ENCODE measurements at places on chromosomes 7 and 10.

- DNase-seq = no peak
These were observed 6.9 kb downstream of the WNT8B start for GRCh38 chr10:100469756-100470155.

DNA sequence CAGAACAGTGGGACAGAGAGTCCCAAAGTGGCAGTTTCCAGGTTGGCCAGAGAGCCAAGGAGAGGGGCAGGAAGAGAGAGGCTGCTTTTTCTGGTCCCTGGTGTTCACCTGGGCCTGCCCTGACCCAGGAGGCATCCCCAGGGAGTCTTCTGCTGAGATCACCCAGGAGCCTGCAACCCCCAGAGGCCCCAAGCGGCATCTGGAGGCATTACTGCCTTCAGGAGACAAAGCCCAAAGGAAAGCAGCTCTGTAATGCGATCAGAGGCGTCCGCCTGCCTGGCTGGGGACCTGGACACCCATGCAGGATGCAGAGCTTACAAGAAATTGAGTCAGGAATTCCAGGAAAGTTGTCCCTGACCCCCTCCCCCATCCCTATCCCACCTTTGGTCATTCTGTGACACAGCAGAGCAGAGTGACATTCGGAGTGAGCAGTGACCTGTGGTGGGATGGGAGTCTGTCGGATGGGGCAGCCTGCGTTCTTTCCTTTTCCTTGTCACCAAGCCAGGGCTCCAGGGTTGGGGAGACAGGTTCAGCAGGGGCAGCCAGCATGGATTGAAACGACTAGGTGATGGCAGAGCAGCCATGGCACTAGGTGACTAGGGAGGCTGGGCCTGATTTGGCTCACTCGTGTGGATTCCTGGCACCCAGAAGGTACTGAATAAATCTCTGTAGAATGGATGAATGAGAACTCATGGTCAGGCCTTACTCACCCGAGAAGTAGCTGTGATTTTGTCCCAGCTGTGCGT lies 10.4 kb downstream of the UNC5B start:
- DNase-seq = peak; percentile 13

- no peak for DNase-seq
These were observed 170.4 kb upstream of the C7orf33 start for GRCh38 chr7:148419856-148420832.

DNA sequence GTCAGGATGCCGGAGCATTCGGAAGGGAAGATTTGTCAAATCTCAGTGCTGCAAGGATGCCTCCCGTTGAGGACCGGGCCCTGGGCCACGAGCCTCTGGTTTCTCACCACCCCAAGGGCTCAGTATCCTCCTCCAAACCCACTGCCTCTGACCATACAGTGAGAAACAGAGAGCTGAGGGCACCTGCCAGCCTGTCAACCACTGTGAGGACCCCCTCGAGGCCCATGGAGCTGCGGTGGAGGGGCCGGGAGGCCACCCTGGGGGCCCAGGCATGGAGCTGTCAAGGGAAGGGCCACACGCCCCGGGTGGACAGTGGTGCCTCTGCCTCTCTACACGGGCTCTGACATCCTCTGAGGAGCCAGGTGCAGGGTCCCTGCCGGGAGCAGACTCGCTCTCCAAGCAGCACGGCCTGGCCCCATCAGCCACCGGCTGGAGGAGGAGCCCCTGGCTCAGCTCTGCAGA lies 248.0 kb upstream of the TCERG1L start:
- DNase-seq = no peak

DNA sequence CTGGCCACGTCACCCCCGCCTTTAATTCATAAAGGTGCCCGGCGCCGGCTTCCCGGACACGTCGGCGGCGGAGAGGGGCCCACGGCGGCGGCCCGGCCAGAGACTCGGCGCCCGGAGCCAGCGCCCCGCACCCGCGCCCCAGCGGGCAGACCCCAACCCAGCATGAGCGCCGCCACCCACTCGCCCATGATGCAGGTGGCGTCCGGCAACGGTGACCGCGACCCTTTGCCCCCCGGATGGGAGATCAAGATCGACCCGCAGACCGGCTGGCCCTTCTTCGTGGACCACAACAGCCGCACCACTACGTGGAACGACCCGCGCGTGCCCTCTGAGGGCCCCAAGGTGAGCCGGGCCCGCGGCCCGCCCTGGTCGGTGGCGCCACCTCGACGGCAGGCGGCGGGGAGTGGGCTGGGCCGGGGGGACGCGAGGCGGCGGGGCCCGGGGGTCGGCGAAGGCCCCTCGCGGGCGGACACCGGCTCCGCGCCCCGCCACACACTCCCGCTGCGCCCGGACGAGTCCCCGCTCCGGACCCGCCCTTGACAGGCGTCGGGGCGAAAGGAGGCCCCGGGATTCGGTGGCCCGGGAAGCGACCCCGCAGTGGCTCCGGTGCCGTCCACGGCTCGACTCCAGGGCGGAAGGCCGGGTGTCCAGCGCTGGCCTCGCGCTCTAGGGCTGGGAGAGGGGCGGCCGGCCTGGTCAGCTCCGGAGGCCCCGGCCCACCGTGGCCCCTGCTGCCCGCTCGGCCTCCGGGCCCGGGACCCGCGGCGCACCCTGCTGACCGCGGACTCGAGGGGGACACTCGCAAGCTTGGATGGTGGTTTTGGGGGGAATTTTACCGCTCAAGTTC lies 557 bp downstream of the BAG3 start:
- DNase-seq = no peak

Data from DMS153 (cell line).